ENCODE measurements at places on chromosomes 5 and 9.

GRCh38 chr9:133463234-133463863, 3.6 kb downstream of the CACFD1 start:
- DNase-seq: no peak

DNA sequence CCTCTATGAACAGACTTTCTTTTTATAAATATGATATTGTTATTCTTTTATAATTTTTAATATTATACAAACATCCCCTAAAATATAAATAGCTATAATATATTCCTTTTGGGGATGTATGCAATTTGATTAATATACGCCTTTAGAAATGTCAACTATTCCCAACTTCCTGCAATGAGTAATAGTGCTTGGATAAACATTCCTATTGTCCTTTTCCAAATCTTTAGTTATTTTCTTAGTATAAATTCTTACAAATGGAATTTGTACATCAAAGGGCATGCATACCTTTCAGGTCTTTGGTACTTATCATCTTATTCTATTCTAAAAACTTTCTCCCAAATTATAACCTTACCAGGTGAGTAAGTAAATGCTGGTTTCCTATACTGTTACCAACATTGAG, 6.2 kb downstream of the NLN start:
- no peak for DNase-seq

- no peak for DNase-seq
Observed at GRCh38 chr5:142342128-142342981, 17.5 kb upstream of the SPRY4 start.

DNA sequence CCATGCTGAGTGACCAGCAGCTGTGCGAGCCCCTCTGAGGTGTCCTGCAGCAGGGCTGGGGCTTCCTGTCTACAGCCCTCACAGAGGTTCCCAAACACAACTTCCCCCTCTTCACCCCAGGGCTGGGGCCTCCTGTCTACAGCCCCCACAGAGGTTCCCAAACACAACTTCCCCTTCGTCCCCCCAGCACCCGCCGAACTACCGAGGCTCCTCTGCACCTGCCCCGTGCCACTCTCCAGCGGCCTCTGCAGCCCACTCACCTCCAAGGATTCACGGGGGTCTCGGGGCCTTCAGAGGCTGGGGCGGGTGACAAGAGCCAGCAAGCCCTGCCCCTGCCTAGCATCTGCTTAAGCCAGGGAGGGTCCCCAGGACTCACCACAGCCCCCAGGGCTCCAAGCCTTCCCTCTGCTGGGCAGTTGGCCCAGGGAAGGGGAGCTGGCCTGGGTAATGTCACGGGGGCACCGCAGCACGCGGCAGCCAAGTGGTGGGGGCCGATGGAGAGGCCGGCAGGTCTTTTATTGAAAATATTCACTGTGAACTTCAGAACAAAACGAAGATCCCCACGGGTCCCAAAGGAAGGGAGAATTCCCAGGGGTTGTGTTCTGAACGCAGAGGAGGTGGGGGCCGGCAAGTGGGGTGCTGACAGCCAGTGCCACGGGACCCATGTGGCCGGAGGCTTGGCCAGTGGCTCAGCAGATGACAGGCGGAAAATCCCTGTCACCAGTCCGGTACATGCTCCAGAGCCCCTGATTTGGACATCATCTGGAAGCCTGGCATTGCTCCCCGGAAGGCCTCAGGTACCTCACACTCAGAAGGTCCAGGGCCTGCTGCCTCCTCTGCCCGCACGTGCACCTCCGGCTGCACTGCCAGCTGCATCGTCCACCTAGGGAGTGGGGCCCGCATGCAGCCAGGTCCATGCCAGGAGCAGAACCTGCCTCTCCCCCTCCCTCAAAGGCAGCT, 125.3 kb downstream of the ADAMTS2 start:
- no peak for DNase-seq

DNA sequence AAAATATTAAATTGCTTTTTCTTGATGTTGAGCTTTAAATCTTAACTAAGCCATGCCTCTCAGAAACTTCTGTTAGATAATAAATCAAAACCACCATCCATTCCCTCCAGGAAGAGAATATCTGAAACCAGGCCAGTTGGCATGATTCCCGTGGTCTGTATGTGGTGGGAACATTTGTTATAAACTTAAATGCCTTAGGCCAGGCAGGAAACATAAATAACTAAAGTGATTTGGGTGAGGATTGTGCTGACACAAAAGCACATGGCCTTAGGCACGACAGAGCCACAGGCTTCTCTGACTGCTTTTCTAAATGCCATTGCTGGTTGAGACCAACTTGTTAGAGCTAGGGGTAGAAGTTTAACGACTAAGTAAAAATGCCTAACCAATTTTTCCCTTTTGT, 255.9 kb downstream of the GABRG2 start:
- no peak for DNase-seq

DNA sequence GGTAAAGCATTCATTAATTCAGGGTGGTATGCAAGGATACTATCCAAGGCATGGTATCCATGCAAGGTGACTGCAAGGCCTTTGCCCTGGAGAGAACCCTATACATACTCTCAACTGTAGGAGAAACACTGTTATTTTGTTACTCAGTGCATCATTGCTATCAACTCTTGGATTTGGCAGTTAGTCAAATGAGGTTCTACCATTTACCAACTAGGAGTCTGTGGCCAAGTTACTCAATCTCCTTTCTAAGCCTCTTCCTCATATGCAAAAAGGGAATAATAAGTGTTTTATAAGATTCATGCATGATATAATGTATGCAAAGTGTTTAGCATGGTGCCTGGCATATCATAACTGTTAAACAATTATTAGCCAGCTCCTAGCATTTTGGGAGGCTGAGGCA, 4.0 kb downstream of the PCDHGC3 start:
- DNase-seq: no peak

DNA sequence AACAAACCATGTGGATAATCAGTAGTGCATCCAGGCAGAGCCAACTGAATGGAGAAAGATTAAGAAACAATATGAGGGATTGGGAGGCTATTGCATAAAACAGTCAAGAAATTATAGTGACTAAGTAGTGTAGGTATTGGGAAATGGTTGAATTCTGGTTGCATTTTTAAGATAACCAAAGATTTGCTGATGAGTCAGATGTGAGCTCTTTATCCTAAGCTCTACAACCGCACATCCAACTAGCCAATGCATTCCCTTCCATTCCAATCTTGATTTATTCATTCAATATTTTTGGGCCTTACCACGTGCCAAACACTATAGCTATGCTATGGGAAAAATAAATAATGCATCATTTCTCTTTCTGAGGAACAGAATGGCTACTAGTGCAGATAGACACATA, 524.5 kb upstream of the RGMB start:
- DNase-seq: no peak

- no peak for DNase-seq
Observed at GRCh38 chr5:178177569-178177968, 9.6 kb downstream of the GMCL2 start.

GRCh38 chr5:151496041-151496484, 48.7 kb downstream of the SLC36A1 start:
- no peak for DNase-seq

DNA sequence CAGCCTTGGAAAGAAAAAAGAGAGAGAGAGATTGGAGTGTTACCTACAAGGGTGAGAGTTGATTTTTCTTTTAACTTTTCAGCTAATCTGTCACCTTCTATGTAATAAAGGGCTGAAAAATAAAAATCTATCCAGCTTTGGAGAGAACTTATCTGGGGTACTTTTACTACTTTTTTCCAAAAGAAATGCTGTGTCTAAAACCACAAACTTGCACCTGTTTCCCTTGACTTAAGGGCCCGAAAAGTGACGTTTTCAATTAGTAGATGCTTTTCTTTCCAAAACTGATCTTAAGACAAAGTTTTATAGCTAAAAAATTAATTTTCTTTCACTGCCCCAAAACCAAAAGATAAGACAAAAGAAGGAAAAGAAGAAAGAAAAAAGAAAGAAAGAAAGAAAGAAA, 48.8 kb downstream of the SMIM23 start:
- DNase-seq: no peak

- no peak for DNase-seq
Observed at GRCh38 chr5:18968966-18969365, 1019.0 kb downstream of the CDH18 start.

DNA sequence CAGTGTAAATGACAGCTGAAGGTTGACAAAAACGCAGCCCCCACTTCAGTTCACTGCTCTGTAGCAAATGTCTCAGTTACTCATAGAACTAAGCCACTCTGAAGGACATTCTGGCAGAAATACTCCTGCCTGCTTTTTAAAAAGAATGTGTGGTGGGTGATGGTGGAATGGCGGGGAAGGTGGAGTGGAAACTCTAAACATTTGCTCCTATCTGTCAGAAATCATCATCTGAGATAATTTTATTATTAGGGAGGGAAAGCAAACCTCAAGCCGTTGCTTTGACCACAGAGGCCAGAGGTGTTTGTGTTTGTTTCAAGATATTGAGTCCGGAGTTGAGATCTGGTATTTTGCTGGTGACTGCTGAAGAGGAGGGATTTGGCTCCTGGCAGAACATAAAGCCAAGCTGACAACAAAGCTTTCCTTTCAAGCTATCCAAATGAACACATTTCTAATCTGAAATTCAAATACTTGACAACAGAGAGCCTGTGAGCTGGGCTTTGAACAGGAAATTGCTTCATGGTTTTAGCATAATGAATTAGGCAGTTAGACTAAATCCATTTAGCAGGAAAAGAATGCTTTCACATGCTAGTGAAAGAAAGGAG, 362.7 kb downstream of the CSNK1G3 start:
- peak; percentile 11 for DNase-seq

GRCh38 chr5:132428484-132429462, 59.3 kb downstream of the SLC22A5 start:
- no peak for DNase-seq

- no peak for DNase-seq
Observed at GRCh38 chr5:38381361-38381760, 123.0 kb downstream of the EGFLAM start.

DNA sequence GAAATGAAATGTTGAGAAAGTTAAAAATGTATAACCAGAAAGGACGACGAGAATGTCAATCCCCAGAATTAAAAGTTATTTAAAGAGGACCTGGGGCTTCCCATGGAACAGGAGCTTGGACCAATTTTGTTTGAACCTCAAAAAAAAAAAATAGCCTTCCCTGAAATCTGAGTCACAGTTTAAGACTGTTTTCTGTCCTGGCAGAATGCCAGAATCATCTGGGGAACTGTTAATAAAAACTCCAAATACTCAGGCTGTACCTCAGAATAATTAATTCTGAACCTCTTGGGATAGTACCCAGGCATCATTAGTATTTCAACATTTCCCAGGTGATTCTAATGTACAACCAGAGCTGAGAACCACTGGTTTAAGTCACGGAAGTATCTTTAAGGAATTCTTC, 102.2 kb upstream of the SLCO6A1 start:
- DNase-seq: no peak

GRCh38 chr5:153713943-153714342, 223.5 kb downstream of the GRIA1 start:
- no peak for DNase-seq

DNA sequence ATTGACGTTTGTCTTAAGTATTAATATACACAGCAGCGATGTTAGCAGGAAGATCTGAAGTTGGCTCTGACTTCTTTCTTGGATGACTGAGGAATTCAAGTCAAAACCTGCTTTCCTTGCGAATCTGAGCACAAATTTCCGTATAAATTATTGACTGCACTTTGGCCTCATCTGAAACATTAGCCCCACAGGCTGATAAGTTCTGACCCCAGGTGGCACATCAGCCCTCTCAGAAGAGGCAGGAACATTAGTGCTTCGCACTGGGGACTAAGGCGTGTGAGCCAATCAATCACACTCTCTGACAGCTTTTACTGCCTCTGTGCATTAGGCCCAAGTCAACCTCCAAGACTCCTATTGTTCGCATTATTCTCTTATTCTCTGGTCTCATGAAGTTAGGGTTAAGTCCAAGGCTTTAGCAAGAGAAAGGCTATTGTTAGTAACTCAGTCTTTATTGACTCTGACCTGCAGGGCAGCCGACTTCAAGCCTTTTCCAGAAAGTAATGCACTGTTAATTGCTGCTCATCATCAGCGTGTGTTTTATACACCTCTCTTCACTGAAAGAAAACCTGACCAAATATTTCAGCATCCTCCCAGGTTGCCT, 84.2 kb downstream of the ZNF608 start:
- DNase-seq: no peak

GRCh38 chr5:139774980-139775661, 20.5 kb upstream of the PSD2 start:
- peak; percentile 83 for DNase-seq

DNA sequence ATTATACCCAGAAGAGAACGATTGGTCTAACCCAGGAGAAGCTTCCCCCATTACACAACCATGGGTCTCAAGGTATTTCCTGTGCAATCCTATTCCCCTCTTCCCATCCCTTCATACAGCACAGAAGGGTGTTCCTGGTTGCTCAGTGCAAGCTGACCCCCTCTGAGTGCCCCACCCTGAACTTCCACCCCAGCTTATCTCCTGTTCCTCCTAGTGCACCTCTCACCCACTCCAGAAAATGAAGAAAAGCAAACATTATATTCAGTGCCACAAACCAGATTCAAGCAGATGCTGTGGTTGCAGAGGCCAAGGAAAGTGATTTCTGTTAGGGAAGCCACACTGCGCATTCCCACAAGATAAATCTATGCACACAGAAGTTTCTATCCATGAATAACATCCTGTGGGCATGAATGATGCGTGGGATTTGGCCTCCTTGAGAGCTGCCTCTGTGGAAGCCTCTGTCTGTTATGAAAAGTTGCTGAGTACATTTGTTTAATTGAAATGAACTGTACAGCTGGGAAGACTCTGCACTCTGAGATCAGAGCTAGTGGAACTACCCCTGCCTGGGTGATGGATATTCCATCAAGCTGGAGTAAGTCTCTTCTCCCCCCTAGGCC, 2.2 kb upstream of the OR2S2 start:
- no peak for DNase-seq

DNA sequence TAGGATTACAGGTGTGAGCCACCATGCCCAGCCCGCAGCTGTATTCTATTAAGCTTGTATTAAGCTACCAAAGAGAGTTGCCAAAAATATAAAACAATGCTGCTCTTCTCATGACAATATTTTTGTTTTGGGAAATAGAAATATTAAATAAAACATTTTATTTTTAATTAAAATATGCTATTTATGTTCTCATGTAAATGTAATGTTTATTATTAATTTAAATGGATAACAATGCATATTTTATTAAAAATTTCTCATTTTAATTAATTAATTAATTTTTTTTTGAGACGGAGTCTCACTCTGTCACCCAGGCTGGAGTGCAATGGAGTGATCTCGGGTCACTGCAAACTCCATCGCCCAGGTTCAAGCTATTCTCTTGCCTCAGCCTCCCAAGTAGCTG, 117.5 kb downstream of the ANKRD55 start:
- DNase-seq: no peak

- DNase-seq: no peak
Observed at GRCh38 chr5:132406144-132406783, 36.8 kb downstream of the SLC22A5 start.

DNA sequence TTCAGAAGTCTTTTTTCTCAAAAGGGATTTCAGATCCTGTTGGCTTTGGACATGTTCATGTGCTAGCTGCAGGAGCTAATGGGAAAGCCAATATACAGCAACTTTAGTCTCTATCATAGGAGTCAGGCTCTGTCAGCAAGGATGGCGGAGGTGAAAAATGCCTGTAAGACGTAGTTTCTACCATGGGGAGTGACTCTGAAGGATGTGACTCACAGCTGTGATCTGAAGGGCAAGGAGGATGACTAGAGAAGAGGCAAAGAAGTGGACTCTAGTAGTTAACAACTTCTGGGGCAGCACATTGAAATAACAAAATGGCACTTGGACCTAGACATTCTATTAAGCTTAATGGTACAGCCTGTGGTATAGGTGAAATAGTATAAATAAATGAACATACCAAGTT, 3.1 kb upstream of the NDUFS4 start:
- DNase-seq: no peak

GRCh38 chr5:95059636-95060035, 225.3 kb downstream of the MCTP1 start:
- DNase-seq: no peak

Data from frontal cortex (tissue), 4 donors.